ENCODE measurements at places on chromosomes 6 and 20.

- peak; percentile 49 for DNase-seq
Measured at GRCh38 chr6:160226118-160226591, 32.5 kb downstream of the SLC22A2 start.

DNA sequence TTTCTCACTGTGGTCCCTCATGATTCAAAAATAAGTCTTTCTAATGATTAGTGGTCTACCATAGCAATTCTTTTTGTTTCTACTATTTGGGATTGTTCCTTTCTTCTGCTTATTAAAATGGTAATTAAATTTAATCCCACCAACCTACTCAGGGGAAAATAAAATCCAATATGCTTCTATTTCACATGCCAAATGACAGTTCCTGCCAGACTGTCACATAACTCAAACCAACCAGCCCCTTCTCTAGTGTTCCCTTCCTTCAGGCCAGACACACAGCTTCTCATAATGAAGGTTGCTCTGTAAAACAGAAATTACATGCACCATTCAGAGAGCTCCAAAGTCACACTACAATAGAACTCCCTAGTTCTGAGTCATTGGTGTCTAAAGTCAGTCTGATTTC is 23.2 kb downstream of the PAK5 start:
- DNase-seq: no peak

GRCh38 chr20:54091120-54091480 is 20.7 kb upstream of the BCAS1 start:
- DNase-seq: no peak

DNA sequence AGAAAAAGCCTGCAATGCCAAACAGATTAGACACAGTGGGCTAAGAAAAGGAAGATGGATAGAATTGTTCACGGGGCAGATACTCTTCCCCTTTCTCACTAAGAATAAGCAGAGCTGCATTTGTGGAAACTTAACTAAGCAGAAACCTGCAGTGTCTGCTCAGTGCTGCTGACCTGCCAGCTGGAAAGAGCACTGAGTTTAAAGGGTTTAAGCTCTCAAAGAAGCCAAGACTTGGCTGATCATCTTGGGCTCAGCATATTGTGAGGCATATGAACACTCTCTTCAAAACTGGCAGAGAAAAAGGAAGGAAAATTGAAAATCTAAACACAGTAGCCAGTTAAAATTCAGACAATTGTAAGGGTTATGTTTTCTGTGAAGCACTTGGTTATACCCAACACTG is 711.1 kb upstream of the EPHA7 start:
- DNase-seq: no peak

- no peak for DNase-seq
Measured at GRCh38 chr6:66396549-66396948, 689.5 kb upstream of the EYS start.

GRCh38 chr20:53491462-53491861 is 102.2 kb downstream of the ZNF217 start:
- DNase-seq: no peak

DNA sequence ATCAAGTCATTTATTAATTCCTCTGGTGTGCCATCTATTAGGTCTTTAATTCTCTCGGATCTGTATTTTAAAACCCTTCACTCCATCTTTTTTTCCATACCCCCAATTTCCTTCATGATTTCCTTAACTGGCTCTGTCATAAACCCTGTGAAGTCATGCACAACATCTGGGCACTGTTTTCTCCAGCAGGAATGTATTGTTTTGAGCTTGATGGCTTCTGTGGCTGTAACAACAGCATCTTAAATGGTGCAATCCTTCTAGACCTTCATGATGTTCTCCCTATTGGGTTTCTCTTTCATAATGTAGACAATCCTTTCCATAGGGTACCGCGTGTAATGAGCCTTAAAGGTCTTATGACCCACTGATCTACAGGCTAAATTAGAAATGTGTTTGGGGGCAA is 29.0 kb downstream of the CDK19 start:
- DNase-seq: no peak

GRCh38 chr6:1297746-1298145 is 14.2 kb upstream of the FOXQ1 start:
- no peak for DNase-seq

DNA sequence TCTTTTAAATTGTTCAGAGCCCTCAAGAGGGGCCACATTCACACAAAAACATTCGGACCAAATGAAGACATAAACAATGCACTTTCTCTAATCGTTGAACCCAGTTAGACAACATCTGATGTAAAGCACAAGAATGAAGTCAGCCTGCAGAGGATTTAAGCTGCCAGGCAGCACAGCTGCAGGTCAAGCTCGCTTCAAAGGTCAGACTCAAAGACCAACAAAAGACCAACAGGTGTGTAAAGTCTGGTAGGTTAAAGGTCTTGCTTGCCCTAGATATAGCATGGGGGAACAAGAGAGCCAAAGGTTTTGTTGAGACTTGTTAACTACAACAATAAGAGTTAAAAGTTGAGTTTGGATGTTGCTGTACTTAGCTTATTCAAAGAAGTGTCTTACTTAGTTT is 26.7 kb upstream of the MYLIP start:
- DNase-seq: no peak

GRCh38 chr6:161477876-161478425 is 204.1 kb upstream of the AGPAT4 start:
- DNase-seq: no peak

DNA sequence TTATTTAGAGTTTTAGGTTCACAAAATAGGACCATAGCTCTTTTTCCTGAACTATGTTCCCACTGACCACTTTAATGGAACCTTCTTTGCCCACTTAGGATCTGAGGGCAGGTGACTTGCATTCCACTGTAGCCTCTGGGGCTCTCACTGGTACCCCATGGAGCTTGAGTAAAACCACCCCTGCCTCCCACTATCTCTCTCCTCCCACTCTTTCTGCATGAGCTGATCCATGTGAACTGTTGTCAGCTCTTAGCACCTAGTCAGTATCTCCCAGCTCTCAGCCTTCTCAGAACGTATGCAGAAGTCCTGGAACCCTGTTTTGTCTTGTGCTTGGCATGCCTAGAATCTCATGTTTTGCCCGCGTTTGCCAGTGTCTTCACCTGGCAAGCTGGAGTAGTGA is 200.6 kb upstream of the SNX9 start:
- DNase-seq: no peak

DNA sequence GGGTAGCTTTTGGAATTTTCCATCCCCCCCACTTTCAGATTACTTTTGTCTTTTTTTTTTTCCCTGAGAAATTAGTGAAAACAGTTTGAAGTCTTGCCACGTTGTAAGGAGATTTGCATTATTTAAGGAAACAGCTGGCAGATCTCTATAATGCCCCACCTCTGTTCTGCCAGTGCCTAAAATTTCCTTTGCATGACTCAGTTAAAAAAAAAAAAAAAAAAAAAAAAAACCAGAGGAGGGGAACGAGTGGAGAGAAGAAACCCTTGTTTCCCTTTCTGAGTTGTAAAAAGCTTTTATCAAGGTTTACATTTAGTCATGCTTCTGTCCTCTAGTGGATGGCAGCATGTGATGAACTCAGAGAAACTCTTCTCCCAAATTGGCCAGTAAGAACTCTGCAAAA is 33.5 kb downstream of the CARMIL1 start:
- DNase-seq: no peak

GRCh38 chr6:41358503-41358902 is 23.1 kb downstream of the NCR2 start:
- DNase-seq: no peak

DNA sequence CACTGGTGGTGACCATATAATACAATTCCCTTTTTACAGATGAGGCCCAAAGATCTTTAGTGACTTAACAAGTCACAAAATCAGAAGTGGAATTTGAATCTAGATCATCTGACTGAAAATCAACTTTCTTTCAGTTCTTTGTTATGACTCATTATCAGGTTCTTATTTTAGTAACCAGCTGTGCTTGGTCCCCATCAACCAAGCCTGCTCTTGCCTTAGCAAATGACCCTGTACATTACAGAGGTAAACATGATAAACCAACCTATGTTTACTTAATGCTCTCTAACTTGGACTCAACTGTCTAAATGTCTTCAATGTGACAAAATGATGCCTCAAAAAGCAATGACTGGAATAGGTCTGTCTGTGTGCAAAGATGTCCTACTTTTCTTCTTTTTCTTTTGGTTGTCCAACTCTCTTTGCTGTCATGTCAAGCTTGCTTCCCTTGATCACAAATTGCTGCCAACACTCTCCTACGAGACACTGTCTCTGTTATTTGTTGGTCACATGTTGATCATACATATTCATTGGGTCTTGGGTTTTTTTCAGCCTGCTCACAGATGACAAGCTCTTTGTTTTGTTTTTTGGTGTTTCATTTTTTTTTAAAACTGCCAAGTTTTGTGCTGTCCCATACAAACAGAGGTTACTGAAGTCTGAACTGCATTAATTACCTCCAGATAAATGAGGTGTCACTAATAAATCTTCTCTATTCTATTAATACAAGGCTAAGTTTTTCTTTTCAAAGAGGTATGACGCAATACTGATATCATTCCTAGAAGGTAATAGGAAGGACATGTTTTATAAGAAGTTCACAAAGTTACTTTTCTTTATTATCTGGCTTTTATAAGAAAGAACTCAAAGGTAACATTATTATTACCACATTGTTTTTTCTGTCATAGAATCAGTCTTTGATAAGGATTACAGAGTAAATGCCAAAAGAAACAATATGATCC is 62.2 kb upstream of the PLN start:
- DNase-seq: peak; percentile 68

DNA sequence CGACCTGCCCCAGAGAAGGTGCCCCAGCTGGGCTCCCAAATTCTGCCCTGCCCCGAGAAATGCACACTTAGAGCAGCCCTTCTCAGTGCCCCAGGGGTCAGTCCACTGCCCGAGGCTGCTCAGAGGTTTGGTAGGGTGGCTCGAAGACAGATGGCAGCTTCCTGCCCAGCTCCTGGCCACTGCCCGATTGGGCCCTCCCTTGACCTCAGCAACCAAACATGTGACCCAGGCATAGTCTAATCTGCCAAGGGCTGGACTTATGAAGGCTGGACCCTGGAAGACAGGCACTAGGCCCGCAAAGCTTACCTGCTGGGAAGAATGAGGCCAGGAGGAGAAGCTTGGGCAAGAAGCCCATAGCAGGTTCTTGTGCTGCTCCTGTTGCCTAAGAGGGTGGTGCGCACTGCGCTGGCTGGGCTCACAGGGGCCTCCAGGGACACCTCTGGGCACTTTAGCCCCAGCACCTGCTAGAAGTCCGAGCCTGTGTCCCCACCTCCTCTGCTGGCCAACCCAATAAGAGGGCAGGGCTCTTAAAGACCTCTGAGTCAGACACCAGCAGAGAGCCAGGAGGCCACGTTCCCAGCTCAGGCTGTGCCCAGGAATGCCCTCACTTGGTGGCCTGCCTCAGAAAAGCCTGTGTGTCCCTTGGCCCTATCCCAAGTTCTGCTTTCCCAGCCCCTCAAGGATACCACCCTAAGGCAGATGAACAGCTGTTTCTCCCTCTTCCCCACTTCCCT is 5.5 kb downstream of the SIGLEC1 start:
- DNase-seq: no peak

- DNase-seq: no peak
Measured at GRCh38 chr6:125598422-125598821, 151.0 kb upstream of the HEY2 start.

- DNase-seq: peak; percentile 15
Measured at GRCh38 chr20:32482442-32483261, 102.5 kb downstream of the NOL4L start.

DNA sequence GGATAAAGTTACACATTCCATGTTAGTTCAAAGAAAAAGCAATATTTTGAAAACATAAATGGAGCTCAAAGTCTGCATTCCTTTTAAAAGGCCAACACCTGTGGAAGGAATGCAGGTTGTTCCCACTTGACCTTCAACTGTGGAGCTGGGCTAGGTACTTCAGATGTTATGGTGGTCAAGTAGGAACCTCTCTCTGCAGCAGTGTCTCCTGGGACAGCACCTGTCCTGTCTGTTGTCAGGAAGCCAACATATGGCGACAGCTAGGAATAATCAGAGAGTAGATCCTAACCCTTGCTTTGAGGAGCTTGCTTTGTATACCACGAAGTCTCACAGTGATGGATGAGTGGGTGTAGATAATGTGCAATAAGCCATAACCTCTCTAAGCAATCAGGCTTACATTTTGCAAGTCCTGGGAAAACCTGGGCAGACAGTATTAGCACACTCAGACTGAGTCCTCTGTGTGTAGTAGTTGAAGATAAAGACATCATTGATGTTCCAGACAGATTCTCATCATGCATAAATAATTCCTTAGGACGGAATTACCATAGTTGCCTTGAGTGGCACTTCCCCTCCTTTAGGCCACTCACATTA is 347.5 kb downstream of the PRL start:
- DNase-seq: no peak

GRCh38 chr20:37376791-37377190 is 30.9 kb downstream of the SRC start:
- DNase-seq: no peak

GRCh38 chr20:49612127-49612738 is 44.3 kb upstream of the PTGIS start:
- DNase-seq: no peak

DNA sequence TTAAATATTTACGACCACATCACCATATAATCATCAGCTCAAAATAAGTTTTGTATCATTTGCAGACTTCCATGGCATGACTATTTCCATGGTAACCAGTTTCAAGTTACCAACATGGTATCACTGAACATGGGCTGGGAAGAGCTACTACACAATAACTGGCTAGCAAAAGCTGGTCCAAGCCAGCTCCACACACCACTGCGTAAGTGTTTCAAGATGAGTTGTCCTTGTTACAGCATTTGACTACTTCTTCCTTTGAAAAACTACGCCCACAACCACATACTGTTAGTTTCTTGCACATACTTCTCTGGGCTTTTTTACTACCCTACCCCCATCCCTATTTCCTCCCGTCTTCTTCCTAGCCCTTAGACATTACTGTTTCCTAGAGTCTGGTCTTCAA is 8.5 kb downstream of the CD164 start:
- DNase-seq: peak; percentile 93

DNA sequence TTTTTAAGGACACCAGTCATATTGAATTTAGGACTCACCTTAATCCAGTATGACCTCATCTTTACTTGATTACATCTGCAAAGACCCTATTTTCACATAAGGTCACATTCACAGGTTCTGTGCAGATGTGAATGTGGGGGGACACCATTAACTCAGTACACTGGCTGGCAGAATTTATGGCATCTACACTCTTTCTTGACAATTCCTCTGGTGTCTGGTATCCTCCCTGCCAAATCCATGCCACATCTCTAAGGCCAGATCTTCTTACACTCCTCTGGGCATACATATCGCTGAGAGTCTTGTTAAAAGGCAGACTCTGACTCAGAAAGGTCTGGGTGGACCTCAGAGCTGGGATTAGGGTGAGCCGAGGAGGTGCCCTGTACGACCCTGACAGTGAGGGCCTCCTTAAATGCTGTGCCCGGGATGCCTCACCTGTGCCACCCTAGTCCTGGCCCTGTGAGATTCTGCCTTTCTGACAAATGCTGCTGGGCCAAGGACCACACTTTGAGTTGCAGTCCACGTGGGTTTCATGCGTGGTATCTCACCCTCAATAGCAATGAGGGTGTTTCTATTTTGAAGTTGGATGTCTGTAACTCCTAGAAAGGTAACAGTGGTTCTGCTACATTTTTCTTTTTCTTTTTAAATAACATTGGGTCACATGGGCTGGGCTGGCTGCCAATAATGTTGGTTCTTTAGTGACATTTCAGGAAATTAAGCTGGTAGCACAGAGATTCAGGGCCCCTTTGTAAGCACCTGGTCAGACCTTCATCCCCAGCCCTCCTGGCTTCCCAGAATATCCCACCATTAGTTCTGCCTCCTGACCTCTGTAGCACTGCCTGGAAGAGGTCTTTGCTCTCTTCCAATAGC is 17.2 kb upstream of the LRRN4 start:
- no peak for DNase-seq
